ENCODE measurements at places on chromosomes 2 and 18. TPM values are rescaled to one million over a fixed set of nuclear protein-coding genes. Genes with fewer than 3 reads are reported as not detected.

The MDH1B gene
- total RNA-seq, result 0.32 TPM

The TPO gene
- total RNA-seq, result 0.18 TPM

The CTAGE1 gene
- not detected for total RNA-seq

The MLPH gene
- total RNA-seq, result not detected

The FAM124B gene
- total RNA-seq, result 0.23 TPM

DNA sequence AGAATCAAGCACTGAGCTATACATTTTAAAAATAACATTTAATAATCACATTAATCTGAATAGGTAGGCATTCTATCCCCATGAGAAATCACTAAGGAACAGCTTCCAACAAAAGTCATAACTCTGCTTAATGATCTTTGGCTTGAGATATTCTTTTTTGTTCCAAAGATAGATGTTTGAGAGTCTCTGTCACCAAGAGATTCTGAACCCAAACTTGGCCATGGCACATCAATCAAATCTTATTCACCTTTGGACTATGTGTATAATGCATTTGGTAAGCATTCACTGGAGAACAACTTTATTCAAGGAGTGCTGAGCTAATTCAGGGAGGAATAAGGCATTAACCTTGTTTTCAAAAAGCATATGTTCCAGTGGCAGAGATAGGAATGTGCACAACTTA is 743.3 kb downstream of the SLC4A3 start:
- no peak for DNase-seq

DNA sequence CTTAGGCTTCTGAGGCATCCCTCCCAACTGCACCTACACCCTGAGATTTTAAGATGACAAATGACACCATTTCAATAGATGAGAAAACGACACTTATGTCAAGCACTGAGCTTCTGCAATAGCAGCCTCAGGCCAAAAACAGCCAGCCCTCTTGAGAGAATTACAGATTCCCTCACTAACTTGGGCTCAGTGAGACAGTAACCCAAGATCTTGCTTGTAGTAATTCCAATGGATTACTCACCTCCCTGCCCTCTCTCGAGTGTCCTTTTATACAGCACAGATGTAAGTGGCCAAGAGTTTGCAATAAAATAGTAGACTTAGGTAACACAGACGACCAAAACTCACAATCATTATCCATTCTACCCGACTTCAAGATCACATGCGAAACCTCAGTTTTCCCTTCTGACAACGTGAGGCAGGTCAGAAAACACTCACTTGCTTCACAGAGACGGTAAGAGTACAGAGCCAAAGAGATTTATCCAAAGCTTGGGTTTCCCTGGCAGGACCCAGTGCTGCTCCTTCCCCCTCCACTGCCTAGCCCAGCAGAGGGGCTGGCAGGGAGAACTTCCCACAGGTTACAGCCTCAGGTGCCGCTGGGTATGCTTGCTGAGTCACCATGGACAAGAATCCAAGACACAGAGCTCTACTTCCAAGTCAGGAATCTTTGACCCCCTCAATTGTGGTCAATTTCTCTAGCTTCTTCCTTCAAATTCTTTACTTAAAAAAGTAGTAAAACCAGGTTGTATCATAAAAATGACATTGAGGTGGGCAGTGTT is 181.4 kb downstream of the MYO5B start:
- no peak for DNase-seq

GRCh38 chr18:32610176-32610575 is 139.5 kb upstream of the GAREM1 start:
- DNase-seq, result no peak

DNA sequence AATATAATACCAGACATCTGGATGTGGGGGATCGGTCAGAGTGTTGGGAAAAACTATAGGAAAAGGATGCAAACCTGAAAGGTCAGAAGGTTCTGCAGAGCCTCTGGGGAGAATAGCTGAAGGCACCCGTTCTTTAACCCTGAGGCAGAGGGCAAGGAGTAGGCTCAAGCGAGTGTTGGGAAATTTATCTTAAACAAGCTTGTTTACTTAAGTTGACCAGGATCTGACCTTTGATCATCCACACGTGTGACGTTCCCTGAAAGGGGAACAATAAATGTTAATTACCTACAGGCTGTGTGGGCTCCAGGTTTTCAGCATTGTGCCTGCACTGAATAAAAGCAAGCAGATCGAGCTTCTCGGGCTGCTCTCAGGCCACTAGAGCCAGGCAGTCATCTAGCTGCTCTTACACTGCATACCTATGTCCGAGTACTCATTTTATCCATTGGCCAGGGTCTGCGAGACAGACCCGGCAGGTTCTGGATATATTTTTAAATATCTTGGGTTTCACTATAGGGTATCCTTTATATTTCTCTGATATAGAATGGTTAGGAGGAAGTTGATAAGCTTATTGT is 400.6 kb upstream of the CHST9 start:
- no peak for DNase-seq

GRCh38 chr2:55408918-55409868 is 10.5 kb downstream of the CCDC88A start:
- no peak for DNase-seq

DNA sequence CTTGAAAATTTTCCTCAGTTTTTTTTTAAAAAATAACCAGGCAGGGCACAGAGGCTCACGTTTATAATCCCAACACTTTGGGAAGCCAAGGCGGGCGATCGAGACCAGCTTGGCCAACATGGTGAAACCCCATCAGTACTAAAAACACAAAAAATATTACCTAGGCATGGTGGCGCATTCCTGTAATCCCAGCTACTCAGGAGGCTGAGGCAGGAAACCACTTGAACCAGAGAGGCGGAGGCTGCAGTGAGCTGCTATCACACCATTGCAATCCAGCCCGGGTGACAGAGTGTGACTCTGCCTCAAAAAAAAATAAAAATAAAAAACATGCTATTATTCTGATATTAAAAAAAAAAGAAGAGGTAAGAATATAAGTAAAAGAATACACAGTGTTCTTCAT is 191.0 kb downstream of the ZEB2 start:
- peak; percentile 68 for DNase-seq

DNA sequence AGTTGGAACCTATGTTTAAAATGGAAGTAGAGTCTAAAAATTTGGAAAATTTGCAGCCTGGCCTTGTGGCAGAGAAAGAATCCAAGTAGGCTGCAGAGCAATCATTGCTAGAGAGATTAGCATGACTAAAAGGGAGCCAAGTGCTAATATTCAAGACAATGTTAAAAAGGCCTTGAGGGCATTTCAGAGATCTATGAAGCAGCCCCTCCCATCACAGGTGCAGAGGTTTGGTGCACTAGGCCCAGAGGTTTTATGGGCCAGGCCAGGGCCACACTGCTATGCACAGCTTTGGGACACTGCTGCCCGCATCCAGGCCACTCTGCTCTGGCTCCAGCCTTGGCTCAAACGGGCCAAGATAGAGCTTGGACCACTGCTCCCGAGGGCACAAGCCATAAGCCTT is 6.7 kb upstream of the IL1A start:
- DNase-seq, result no peak

DNA sequence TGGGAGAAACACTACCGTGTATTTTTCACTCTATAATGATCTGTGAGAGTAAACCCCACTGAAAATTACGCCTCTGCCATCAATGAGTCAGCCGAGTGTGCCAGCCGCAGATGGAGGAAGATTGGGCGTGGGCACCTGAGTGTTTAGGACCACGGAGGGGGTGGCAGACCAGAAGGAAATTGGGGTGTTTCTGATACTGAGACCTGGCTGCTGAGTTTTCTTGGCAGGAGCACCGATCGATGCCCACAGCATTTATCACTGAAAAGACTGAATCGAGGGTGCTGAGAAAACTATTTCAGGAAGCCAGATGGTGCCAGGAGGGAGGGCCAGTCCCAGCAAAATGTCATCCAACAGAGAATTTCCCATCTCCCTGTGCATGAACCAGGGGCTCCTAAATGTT is 91.9 kb upstream of the TPO start:
- no peak for DNase-seq

GRCh38 chr2:234631646-234632514 is 135.0 kb upstream of the ARL4C start:
- DNase-seq, result no peak

DNA sequence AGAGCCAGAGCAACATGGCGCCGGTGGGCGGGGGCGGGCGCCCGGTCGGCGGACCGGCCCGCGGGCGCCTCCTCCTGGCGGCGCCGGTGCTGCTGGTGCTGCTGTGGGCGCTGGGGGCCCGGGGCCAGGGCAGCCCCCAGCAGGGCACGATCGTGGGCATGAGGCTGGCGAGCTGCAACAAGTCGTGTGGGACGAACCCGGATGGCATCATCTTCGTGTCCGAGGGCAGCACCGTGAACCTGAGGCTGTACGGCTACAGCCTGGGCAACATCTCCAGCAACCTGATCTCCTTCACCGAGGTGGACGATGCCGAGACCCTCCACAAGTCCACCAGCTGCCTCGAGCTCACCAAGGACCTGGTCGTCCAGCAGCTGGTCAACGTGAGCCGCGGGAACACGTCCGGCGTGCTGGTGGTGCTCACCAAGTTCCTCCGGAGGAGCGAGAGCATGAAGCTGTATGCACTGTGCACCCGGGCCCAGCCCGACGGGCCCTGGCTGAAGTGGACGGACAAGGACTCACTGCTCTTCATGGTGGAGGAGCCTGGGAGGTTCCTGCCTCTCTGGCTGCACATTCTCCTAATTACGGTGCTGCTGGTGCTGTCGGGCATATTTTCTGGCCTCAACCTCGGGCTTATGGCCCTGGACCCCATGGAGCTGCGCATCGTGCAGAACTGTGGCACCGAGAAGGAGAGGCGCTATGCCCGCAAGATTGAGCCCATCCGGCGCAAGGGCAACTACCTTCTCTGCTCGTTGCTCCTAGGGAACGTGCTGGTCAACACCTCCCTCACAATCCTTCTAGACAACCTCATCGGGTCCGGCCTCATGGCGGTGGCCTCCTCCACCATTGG is 507 bp downstream of the CNNM4 start:
- DNase-seq, result no peak

- no peak for DNase-seq
These were observed 627.7 kb upstream of the CDH2 start for GRCh38 chr18:28804512-28805202.
